Stimulated activated CD8-positive, alpha-beta memory T cell treated with anti-CD3 and anti-CD28 coated beads, Interleukin-15, amount 100 ng/mL, for 4 hours (primary cell): ENCODE measurements at places on chromosomes 2 and 18.

DNA sequence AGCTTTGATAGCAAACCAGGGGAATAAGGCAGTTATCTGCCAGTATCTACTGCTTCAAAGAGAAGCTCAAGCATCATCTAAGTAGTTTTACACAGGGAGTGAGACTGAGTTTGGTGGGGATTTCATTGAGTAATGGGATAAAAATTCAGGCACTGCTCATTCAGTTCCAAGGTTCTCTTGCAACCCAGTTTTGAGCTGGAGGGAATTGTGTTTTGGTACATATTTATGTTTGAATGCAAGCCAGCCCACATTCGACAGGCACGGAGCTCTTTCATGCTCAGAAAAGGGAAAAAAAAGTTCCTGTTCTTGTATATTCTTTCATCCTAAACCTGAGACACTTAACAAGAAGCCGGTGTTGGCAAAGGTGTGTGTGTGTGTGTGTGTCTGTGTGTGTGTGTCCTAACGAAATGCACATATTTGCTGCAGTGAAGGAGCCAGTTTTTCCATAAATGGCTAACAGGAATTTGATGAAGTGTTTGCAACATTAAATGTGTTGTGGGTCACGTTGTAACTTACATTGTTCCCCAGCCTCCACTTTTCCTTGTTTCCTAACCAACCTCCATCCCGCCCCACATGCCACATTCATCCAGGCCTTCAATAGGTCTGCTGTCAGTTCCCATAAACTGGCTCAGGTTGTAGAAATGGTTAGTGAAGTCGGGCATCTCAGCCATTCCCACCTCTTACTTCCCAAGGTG lies 311.1 kb downstream of the TXNL1 start:
- no peak for DNase-seq

DNA sequence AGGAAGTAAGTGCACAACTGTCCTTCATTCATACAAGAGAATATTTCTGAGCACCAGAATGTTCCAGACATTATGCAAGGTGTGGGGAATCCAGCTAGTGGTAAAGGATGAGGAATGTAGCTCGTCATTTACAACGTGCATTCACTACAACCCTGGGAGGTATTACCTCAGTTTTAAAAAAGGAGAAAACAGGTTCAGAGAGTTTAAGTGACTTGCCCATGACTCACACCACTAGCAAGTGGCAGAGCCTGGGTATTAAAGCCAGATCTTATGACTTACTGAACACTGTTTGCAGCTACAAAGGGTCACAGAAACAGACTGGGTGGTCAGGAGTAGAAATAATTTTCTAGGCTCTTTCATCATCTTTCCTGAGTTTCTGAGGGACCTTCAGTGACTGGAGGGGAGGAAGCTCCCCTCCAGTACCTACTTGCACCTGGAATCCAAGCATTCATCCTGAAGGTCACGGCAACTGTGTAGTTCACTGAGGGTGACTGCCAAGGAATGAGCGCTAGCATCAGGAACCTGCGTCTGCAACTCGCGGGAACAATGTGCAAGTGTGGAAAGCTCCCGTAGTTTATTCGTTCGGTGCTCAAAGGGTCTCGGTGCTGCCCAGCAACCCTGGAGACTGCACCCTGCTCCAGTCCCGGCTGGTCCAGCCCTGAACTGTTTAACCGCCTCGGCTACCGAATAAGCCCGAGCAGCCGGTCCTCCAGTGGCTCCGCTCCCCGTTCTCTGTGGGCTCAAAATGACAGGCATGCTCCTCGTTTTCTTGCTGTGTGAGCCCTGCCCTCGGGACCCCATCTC lies 647 bp downstream of the CCDC121 start:
- DNase-seq, result no peak

DNA sequence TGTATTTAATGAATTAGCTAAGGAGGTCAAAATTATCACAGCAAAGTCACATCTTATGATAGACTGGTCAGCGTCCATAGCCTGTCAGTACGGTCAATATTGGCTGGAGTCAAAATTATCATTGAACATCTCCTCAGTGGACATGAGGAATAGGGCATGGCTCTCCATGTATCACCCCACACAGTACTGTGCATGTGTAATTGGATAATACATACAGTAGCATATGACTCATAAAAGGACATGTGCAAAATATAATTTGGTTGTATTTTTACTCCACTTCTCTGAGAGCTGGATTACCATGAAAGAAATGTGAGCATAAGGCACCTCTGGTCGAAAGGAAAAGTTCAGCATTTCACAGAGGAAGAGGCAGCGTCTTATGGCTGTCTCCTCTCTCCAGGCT lies 24.9 kb downstream of the ADD2 start:
- no peak for DNase-seq

- DNase-seq, result no peak
Measured at GRCh38 chr2:129777146-129777545, 202.3 kb upstream of the RAB6C start.

DNA sequence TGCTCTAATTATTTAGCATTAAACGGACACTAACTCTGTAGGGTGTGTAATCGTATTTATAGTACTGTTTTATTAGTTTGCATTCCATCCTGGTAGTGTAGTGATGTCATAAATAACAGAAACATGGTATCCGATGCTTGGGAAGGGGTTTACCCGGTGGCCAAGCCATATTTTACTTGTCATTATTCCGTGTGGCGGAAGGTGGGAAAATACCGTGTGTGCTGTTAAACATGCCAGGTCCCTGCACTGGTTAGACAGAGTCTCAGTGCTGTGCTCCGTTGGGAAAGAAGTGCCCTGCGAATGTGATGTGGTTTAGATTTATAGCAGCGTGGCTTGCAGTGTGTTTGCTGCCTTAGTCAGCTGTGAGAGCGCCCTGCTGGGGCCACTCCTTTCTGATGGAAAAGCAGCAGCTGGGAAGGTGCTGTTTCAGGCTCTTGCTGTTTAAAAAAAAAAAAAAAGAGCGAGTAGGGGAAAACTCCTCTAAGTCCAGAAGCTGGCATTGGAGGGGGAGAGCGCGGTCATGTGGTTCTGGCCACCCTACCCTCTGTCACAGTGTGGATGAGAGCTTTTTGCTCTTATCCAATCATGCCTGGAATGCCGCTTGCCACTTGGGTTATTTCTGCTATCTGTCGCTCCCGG lies 211.0 kb downstream of the NEDD4L start:
- no peak for DNase-seq
